Esophagus squamous epithelium (tissue), 5 donors: ENCODE measurements at places on chromosomes 13 and 19.

- DNase-seq, result no peak
These were observed 246.3 kb downstream of the LACC1 start for GRCh38 chr13:44125943-44126469.

DNA sequence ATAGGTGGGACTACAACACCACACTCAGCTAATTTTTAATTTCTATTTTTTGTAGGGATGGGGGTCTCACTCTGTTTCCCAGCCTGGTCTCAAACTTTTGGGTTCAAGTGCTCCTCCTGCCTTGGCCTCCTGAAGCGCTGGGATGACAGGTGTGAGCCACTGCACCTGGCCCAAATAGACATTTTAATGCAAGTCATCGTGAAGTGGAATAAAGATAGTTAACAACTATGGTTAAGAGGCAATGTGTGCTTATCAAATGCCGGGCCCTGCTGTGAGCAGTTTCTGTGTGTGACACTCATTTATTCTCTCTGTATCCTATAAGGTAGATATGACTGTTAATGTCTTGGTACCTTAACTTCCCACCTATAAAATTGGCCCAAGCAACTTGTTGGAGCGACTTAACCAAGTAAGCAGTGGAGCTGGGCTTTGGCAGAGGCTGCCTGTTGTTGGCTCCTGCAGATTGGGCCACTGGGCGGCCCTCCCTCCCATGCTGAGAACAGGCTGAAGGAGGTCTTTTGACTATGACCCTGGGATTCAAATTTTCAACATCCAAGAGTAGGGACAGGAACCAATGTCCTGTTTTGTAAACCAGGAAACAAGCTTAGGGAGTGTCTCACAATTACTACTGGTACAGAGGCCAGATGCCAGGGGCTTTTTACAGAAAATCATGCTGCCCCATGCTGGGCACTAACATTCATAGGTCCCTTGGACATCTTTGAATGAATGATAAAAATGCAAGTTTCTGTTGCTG is 450.7 kb downstream of the TSHZ3 start:
- DNase-seq, result no peak

DNA sequence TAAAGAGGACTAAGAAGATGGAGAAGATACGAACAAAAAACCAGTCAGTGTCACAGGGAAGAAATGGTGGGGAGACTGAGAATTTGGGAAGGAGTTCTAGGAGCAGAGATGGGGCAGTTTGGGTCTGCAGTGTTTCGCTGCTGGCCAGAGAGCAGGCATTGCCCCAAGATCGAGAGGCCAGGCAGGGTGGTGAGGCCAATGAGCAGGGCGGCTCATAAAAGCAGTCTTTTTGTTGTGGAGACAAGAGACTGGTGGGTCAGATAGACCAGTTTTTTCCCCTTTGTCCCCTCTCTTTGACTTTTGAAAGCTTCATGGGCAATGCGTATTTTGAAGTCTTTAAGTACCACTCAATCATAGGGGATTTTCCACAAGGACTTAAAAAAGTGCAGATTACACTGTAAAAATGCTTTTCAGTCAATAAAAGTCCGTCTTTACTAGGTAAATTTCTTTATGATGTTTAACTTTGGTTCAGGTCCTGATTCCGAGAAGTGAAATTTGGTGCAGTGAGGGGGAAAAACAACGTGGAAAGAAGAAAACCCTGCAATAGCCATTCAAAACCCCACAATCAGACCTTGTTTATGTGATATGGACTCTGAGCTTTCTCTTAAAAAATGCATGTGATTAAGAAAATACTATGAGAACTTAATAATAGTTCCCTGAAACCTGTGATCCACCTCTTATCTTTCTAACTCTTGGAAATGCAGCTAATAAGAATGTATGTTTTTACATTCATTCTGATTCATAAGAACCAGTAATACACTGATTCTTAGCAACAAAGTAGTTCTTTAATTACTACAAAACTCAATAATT is 338.9 kb downstream of the KLF5 start:
- no peak for DNase-seq

- no peak for DNase-seq
These were observed 7.1 kb upstream of the KLK14 start for GRCh38 chr19:51089786-51090185.

DNA sequence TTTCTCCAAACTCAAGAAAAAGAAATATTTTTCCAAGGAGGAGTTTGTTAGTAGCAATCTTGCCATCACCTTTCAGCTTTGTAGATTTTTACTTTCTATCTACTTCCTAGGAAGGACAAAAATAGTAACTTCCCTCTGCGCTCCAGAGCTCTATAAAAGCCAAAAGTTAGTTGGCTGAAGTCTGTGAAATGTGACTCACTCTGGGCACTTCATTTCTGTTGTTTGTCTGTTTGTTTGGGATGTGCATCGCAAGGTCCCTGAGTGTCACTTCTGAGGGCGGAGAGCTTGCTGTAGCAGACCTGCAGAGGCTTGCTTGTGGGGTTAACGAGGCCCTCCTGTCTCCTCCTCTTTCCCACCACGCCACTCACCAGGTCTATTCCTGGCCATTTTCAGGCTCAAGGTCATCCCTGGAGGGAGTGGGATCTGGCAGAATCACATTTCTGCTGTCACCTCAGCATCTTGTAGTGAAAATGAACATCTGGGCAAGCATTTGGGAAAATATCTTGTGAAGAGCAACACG is 307.6 kb downstream of the GPC6 start:
- DNase-seq, result no peak

- DNase-seq, result no peak
These were observed 156.4 kb downstream of the MYO16 start for GRCh38 chr13:108785844-108786243.

GRCh38 chr13:44762911-44763310 is 186.8 kb upstream of the TSC22D1 start:
- no peak for DNase-seq

DNA sequence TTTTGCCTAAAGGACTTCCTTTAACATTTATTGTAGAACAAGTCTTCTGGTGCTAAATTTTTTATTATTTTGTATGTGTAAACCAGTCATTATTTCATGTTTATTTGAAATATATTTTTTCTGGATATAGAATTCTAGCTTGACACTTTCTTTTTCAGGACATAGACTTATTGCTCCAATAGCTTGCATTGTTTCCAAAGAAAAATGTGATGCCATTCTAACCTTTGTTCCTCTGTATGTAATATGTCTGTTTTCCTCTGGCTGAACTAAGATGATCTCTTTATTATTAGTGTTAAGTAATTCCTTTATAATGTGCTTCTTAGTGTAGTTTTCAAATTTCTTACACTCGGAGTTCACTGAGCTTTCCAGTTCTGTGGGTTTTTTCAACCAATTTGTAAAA is 174.1 kb upstream of the STARD13 start:
- DNase-seq, result no peak

- DNase-seq, result no peak
These were observed 12.9 kb downstream of the STARD13 start for GRCh38 chr13:33272531-33273124.

DNA sequence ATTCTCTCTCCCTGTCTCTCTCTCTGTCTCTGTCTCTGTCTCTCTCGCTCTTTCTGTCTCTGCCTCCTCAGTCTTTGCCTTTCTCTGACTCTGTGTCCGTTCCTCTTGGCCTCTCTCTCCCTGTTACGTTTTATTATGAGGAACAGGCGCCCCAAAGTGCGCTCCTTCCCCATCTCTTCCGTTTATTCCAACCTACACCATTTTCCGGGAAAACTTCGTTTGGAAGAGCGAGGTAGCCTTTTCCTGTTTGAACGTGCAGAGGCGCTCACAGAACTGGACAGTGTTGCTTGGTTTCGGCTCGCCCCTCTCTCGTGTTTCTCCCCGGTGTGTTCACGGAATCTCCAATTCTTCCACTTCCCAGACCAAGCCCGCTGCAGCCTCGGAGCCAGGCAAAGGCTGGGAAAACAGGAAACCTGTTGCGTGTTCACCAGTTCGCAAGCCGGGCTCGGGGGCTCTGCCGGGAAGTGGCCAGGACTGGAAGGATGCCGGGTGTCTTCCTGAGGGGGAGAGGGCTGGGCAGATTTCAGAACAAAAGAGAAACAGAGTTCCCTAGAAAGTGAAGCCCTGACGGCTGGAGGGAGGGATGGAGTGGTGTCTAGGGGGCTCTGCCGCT is 605 bp downstream of the TMEM255B start:
- no peak for DNase-seq

GRCh38 chr19:8609279-8610040 is 1.1 kb downstream of the ADAMTS10 start:
- no peak for DNase-seq

- DNase-seq, result no peak
These were observed 6.3 kb downstream of the SLC7A9 start for GRCh38 chr19:32863301-32863700.

- no peak for DNase-seq
These were observed 11.1 kb downstream of the ZC3H4 start for GRCh38 chr19:47102346-47103060.

DNA sequence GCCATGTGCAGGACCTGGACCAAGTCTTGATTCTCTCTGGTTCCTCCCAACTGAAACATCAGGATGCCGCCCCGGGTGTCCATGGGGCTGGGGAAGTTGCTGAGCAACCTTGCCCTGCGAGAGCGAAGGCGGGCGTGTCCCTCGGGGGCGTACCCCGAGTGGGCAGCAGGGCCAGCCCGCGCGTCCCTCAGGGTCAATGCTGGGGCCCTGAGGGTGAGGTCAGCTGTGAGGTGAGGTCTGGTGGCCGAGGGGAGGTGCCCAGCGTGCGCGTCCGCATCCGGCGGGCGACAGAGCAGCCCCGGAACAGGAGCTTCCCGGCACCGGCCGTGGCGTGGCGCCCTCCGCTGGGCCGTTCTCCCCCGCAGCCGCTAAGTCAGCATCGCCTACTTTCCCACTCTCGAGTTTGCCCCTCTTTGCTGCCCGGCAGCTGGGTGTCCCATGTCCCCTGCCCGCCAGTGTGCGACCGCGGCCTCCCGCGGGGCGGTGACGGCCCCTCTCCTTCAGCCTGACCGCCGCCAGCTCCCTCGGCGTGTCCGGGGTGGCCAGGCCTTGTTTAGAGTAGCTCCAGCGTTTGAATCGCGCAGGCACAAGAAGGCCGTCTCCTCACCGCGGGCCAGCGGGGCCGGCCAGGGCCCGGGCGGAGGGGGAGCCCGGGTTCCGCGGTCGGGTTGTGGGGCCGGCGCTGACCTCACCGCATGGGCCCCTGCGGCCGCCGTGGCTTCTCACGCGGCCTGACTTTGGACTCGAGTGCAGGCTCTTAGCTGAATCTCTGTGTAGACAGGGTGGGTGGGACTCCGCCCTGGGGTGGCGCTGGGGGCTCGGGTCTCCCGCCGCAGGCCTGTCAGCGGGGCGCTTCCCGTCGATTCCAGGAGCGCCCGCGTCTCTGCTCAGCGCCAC is 33.0 kb downstream of the GJA3 start:
- DNase-seq, result no peak

DNA sequence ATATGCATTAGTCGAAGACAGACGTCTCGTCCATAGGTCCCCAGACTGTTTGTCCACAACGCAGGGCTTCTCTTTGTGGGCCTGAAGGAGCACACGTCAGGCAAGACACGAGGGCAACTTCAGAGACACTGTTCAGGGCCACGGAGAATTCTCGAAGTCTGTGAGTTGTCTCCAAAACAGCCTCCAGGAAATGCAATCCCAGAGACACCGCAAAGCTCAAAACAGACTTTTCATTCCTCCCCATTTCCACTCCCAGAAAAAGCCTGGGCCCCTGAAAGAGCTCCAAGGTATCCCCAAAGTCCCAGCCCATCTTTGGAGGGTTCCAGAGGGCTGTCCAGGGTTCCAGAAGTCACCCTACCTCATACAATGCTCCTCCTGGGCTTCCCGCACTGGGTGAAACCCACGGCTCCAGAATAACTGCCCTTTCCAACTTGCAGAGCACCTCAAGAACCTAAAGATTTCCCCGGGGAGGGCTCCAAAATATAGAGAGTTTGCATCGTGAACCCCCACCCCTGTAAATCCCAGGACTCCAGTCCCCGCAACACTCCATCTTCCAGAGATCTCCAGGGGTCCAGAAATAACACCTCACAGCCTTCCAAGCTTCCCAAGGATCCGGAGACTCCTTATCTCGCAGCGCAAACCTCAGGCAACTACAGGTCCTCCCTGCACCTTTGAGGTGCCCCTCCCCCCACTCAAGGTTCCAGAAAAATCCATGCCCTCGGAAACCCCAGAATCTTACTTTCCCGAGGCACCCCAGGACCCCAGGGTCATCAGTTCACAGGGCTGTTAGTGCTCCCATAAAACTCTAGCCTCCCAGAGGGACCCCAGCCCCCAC is 687 bp upstream of the FTL start:
- DNase-seq, result no peak

GRCh38 chr13:26914148-26914547 is 153.6 kb upstream of the GPR12 start:
- no peak for DNase-seq

DNA sequence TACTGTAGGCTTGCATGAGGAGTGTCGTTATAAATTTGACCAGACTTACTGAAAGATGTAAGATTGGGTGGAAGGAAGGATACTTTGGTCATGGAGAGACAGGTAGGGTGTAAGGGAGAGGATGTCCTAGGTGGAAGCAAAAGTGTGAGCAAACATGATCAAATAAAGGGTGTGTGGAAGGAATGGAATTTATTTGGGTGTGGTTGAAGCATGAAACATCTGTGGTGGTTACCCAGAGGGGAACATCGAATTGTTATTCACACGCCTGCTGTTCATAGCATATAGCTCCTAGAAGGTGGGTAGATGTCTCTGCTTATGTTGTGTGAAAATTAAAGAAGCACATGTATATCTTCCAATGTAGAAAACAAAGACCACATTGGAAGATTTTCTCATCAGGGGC is 157.7 kb downstream of the ATP8A2 start:
- no peak for DNase-seq

GRCh38 chr19:41563854-41564514 is 12.0 kb upstream of the CEACAM21 start:
- DNase-seq, result no peak

- no peak for DNase-seq
These were observed 6.9 kb downstream of the NPHS1 start for GRCh38 chr19:35845215-35846037.

DNA sequence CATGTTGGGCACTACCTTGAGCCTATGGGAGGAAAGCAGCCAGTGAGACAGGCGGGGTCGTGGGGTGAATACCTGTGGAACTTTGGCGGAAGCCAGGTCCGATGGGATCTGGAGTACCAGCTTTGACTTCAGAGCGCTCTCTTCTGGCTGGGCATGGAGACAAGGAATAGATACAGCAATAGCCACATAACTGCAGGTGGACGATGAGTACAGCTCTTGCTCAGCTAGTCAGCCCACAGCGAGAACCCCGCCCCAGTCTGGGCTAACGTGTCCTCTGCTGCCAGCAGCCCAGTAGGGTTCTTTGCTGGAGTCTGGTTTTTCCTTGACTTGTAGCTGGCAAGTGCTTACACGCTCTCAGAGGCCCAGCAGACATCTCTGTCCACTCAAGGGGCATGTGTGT is 83.4 kb downstream of the SIPA1L3 start:
- DNase-seq, result no peak

GRCh38 chr19:12912571-12912970 is 6.5 kb downstream of the SYCE2 start:
- no peak for DNase-seq

GRCh38 chr13:66424422-66424821 is 805.7 kb downstream of the PCDH9 start:
- DNase-seq, result no peak

DNA sequence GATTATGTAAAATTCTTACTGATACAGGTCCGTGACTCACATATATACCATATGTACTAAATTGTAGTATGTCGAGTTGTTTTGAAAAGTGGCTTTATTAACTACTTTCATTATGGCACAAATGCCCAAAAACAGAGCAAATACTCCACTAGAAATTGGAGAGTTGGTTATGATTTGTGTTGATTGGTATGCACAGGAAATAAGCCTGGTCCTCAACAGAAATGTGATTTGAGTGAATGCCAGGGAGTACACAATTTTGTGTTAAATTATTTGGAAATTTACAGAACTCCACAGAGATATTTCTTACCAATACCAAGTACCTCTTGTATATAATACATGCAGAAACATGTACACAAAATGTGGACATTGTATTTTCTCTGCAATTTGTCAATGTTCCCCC is 676.7 kb downstream of the PCDH9 start:
- no peak for DNase-seq
